M059J (cell line): ENCODE measurements at places on chromosomes 16 and 17. TPM values are rescaled to one million over a fixed set of nuclear protein-coding genes. Genes with fewer than 3 reads are reported as not detected.

DNA sequence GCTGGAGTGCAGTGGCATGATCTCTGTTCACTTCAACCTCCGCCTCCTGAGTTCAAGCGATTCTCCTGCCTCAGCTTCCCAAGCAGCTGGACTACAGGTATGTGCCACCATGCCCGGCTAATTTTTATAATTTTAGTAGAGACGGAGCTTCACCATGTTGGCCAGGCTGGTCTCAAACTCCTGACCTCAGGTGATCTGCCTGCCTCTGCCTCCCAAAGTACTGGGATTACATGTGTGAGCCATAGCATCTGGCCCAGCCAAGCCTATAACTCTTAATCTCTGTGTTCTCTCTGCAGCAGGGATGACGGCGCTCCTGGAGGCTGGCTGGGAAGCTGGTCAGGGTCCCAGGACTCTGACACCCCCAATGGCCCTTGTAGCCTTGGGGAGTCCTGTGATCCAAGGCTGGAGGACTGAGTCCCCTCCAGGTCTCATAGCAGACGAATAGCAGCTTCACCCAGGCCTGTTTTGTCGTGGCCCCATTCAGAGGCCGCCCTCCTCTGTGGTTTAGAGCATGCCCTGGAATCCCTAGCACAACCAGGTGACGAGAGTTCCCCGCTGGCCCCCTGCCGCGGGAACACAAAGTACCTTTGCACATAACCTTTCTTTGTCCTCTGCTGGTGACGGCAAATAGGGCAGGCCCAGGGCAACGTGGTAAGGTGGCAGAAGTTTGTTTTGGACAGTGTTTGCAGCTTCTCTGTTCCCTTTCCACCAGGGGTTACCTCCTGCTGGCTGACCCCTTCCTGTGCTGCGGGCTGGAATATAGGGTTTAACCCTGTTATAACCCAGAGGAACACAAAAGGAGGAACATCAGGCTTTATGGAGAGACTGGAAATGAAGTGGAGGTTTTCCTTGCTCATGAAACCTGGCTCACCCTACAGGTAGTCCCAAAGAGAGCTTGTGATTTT, 43.0 kb upstream of the TOB1 start:
- DNase-seq = no peak

- DNase-seq = peak; percentile 44
Observed at GRCh38 chr17:59284317-59284716, 47.1 kb upstream of the YPEL2 start.

Gene C1QTNF8
- total RNA-seq = not detected in 2 replicates

GRCh38 chr17:80861892-80862291, 129.7 kb upstream of the CHMP6 start:
- no peak for DNase-seq
